Activated CD8-positive, alpha-beta T cell treated with anti-CD3 and anti-CD28 coated beads for 36 hours (primary cell): ENCODE measurements at places on chromosomes 7 and 10.

- no peak for DNase-seq
Measured at GRCh38 chr10:5544216-5544805, 19.6 kb downstream of the CALML3 start.

DNA sequence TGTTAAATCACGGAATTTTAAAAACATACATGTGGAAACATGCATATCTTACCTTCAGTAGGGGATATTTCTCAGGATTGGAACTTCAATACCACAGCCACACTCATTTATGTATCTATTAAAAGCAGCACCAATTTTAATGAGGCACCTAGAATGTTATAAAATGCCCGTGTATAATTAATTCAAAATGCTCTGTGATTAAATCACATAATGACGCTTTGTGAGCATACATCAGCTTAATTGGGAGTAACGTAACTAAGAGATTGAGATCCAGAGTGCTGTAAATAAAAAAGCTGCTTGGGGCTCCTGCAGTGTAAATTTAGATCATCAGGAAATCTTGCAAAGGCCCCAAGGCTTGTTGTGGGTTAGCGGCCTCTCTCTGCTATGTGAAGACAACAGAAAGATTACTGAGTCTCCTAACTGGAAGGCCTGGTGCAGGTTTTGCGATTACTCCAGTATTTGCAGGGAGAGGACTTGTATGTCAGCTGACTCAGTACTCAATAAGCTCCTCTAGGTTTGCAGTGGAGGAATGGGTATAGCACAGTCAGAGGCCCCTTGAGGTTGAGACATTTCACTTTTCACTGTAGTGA, 195.5 kb upstream of the PHYHIPL start:
- no peak for DNase-seq

- DNase-seq: no peak
Measured at GRCh38 chr7:3204526-3204925, 96.5 kb upstream of the SDK1 start.

DNA sequence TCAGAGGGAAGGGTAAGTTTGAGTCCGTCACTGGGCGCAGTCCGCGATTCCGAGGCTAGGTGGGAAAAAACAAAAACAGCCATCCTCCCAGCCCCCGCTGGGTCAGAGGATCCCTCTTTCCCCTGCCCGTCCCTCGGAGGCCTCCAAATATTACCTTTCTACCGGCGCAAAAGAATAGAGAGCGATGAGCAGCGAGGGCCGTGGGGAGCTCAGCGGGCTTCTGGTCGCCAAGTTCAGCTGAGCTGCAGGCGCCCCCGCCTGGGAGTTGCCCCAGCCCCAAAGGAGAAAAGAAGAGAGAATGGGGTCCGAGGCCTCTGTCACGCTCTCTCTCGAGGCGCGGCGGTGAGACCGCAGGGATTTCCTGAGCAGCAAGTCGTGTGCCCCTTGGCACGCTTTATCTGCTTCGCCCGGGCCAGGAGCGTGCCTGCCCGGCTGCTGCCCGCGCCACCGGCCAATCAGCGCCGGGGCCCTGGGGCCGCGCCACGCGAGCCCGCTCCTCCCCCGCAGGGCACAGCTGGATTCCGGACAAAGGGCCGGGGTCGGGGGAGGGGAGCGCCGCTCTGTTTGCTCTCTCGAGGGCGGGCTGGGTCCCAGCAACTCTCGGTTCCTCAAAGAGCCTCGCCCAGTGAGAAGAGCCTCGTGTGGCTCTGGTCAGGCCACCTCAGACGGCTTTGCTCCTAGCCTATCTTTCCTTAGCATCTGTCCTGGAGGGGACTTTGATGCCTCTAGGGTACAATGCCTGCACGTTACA, at the start of gene NEUROG3:
TSS of gene NEUROG3 (minus strand) at position 367 of the 751 bp plus-strand sequence. CDS start 379 bp downstream, outside the sequence.
- DNase-seq: peak; percentile 58

DNA sequence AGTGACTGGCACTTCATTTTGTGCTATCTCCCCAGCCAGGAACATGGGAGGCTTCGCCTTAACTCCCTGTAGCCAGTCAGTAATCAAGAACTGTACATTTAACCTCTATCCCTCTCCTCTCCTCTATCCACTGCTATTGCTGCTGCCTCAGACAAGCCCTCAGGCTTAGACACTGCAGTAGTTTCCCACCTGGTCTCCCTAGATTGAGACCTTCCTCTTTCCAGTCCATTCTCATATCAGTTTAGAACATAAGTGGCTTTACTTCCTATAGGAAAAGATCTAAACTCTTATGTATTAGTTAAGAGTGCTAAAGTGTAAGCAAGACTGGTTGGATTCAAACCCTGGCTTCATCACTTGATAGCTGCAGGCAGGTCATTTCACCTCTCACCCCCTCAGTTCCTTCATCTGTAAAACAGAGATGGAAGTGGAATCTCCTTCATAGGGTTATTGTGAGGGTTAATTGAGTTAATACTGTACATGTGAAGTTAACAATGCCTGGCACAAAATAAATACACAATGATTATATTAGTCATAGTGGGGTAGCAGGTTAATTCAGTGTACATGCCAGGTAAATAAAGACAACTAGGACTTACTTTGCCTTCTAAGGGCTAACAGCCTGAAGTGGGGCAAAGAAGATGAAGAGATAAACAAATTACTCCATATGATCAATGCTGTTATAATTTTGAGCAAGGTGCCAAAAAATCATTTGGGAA, 76.1 kb downstream of the ZNF277 start:
- no peak for DNase-seq

DNA sequence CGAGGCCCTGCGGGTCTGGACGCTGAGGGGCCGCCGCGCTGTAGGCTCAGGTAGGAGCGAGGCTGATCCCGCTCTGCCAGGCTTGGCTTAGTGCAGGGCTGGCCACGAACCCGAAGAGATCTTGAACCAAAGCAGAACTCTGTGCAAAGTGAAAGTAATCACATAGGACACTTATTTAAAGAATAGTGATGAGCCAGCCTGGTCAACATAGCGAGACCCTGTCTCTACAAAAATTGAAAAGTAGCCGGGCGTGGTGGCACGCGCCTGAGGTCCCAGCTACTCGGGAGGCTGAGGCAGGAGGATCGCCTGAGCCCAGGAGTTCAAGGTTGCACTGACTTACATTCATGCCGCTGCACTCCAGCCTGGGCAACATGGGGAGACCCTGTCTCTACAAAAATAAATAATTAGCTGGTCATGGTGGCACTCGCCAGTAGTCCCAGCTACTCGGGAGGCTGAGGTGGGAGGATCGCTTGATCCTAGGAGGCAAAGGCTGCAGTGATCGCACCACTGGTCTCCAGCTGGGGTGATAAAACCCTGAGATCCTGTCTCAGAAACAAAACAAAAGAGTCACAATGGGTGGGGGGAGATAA, 541 bp downstream of the ZSCAN25 start:
- no peak for DNase-seq

DNA sequence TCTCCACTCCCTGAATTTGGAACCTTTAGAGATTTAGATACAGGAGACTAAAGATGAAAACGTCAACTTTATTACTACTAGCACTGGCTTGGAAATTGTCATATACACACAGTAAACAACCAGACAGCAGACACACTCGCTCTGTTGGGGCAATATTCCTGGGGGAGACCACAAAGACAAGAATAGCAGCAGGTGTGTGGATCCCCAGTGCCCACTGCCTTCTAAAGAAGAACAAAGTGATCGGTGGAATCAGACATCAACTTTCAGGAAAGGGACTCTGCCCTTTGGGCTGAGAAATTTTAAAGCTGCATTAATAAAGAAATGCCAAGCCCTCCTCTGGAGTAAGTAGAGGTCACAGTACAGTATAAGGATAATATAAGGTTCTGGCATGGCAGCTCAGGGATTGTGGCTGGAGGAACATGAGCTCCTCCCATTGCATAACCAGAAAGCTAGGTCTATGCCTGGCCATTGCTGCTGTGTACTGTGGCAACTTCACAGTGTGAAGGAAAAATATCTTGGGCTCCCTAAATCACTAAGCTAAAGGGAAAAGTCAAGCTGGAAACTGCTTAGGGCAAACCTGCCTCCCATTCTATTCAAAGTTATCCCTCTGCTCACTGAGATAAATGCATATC, 57.1 kb upstream of the ANKRD1 start:
- DNase-seq: no peak

GRCh38 chr10:93062514-93063143, 2.0 kb downstream of the CYP26C1 start:
- DNase-seq: peak; percentile 69

DNA sequence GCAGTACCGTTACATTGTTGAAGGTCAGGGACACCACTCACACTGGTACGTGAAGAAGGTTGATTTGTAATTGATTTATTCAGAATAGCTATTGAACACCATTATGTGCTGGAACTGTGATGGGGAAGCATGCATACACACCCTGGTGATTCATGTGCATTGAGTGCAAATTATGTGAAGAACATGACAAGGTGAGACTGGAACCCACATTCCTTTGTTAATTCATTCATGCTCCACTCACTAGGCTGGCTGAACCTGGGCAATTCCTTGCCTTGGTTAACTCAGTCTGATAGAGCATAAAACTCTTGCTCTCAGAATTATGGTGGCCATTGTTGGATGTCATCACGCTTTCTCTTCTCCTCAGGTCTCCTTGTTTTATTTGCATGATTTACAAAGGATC, 67.3 kb upstream of the TPK1 start:
- no peak for DNase-seq

- DNase-seq: no peak
Measured at GRCh38 chr7:33411020-33411419, 281.7 kb downstream of the BBS9 start.

DNA sequence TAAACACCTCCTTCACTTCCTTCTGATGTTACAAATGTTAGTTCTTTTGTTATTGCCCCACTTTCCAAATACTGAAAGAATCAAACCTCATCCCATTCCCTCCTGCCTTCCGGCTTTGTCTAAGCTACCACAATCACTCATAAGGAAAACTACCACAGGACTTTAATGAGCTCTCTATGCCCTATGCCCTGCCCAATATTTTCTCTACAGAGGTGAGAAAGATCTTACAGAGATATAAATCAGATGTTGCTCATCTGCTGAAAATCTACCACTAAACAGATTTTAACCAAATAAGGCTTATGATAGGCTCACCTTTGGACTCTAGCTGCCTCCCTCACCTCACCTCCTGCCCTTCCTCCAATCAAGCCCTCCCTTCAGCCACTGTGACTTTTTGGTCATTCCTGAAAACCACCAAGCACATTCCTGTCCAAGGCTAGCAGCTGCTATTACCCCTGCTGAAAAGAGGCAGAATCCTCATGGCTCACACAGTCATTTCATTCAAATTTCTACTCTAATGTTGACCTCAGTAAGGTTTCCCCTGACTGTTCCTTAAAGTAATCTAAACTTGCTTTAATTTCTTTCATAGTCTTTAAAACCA, 7.7 kb downstream of the ZNF33B start:
- DNase-seq: no peak

- DNase-seq: no peak
Measured at GRCh38 chr7:148116829-148117403, 473.6 kb upstream of the C7orf33 start.

- no peak for DNase-seq
Measured at GRCh38 chr7:102079140-102080018, 207.3 kb upstream of the SH2B2 start.

GRCh38 chr10:29719281-29719675, 84.5 kb upstream of the SVIL start:
- DNase-seq: no peak

GRCh38 chr10:12077580-12078180, 8.9 kb downstream of the DHTKD1 start:
- DNase-seq: no peak

GRCh38 chr7:151080067-151080521, 515 bp downstream of the FASTK start:
- DNase-seq: no peak

DNA sequence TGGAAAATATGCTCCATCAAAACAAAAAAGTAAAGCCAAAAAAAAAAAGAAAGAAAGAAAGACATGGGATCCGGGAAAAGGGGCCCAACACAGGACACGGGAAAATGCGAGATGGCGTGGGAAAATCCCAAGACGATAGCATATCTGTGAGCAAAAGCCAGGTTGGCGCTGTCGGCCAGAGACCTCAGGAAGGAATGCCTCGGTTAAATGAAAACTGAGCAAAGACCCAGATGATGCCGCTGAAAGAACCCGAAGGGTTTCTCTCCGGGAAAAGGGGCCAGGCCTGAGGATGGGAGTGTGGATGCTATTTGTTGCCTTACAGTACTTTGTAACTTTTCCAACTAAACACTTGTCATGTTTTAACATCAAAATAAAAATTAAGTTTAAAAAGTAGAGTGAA, 49.5 kb upstream of the PPP2R2D start:
- no peak for DNase-seq

- DNase-seq: no peak
Measured at GRCh38 chr7:12633582-12633981, 53.9 kb upstream of the ARL4A start.

DNA sequence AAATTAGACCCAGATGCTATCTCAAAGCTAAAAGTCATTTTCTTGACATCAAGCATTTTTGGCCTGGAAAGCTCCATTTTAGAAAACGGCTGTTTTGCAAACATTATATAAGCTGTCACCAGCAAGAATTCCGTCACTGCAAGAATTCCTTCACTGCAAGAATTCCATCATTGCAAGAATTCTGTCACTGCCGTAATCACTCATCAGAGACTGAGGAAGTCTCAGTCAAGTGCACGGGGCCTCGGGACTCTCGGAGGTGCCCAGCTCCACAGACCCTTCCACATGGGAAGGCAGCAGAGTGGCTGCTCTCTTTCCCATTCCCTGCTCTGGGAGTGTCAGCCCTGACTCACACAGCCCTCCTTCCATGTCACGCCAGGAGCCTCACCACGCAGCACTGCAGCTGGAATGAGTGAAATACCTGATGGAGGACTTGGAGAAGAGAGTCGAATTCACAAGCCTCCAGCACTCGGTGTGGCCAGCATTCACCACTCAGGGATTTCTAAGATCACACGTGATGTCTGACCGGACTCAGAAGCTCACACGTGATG, 168.3 kb downstream of the PTPRN2 start:
- DNase-seq: no peak

GRCh38 chr10:31759124-31759798, 169.4 kb downstream of the ARHGAP12 start:
- DNase-seq: peak; percentile 87

DNA sequence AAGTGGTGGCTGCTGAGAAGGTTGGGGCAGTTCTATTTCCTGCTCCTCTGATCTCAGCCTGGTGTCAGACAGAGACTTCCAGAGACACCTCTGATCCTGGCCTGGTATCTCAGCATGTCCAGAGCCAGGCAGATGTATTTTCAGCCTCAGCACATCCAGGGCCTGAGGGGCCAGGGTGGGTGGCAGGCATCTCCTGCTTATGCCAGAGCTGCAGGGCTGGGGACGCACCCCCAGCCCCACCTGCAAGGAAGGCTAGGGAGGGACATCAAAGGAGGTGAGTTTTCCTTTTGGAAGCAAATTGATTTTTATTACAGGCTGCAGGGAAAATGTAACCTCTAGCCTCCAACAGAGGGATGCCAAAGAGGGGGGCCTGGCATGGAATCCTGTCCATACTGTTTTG, 36.7 kb downstream of the CFAP46 start:
- no peak for DNase-seq

GRCh38 chr7:138924501-138925225, 56.5 kb downstream of the KIAA1549 start:
- no peak for DNase-seq

GRCh38 chr7:52992001-52992400, 43.4 kb upstream of the POM121L12 start:
- no peak for DNase-seq

GRCh38 chr7:142139597-142140400, 28.3 kb downstream of the MGAM2 start:
- no peak for DNase-seq
